ENCODE measurements at places on chromosomes 2 and 18.
A peak's percentile ranks its signal among the peaks of the same experiment; 100 is the strongest.

DNA sequence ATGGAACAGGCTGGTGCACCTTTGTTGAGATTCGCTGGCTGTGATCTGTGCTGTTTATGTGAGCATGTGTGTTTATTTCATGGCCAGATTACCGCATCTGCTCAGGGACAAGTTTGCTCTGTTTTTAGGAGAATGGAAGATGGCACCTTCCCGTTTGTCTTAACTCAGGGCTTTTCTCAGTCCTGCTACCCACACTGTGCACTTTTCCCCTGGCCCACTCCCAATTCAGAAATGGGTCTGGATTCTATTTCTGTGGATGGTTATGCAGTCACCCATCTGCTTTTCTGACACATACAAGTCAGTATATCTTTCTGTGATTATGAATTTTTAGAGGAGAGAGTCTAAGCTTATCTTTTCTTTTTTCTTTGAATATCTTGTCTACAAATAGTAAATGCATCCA is 15.4 kb downstream of the MGAT5 start:
- no peak for DNase-seq

DNA sequence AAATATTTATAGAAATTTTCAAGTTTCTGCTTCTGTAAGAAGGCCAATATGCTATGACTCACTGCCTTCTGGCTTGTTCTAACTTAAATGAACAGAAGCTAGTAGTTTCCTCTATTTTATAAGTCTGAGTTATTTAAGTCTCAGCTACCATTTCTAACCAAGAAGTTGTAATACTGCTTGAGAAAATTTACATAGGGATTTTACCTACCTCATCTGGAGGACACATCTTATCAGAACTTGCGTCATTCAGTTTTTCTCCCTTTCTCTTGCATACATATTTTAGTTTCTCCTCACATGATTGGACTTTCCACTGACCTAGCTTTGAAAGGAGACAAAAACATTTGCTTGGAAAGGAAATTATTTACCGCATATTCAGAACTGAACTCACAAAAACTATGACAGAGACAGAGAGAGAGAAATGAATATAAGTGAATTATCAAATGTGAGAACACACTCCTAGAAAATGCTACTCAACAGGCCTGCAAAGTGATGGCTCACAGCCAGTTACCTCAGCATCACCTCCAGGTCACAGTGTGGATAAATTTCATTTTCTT is 81.1 kb upstream of the CD302 start:
- DNase-seq: no peak

GRCh38 chr2:159228081-159228581 is 58.4 kb downstream of the WDSUB1 start:
- no peak for DNase-seq

DNA sequence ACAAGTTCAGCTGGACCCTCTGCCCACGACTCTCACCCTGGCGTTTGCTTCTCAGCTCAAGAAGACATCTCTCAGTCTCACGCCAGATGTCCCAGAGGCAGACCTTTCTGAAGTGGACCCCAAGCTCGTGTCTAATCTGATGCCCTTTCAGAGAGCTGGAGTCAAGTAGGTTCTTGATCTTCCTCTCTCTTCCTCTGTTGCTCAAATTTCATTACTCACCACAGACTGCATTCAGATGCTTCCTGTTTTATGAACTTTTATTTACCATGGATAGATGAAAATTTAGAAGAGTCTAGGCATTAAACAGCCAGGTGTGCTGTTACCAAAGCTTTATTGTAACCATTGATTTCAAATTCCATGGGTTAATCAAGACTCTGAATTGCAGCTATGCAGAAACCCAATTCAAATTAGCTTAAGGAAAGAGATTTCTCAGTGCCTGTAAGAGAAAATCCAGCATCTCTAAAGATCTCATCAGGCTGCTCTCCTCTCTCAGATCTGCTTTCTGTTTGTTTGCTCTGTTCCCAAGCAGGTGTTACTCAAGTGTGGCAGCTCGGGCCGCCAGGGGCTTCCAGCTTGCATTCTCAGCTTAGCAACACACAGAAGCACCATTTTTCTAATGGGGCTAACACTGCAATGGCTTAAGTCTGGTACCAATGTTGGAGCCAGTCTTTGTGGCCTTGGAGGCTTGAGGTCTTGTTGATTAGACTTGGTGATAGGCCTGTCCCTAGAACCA is 16.5 kb downstream of the SMARCAL1 start:
- DNase-seq: no peak

- no peak for DNase-seq
Measured at GRCh38 chr18:6109743-6110142, 214.4 kb upstream of the TMEM200C start.

DNA sequence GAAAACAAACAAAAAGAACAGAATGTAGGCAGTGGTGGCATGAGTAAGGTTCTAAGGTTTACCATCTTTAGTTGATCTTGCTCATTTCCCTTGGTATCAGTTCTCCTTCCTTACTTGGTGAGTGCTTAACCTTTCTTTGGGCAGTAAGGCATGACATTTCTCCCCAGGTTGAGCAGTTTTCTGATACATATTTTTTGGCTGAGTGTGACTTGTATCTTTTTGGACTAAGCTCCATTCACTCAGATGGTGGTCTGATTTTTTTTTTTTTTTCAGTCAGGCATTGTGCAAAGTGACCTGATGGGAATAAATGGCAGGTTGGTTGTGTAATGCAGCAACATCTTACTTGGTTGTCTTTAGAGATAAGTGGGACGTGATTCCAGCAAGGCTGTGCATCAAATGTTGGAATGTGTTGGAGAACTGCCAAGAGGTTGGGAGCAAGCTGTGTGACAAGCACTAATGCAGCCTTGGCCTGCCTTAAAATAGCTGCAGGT is 15.1 kb downstream of the SPTBN1 start:
- no peak for DNase-seq

- no peak for DNase-seq
Measured at GRCh38 chr2:73033766-73034381, 37.6 kb downstream of the SFXN5 start.

DNA sequence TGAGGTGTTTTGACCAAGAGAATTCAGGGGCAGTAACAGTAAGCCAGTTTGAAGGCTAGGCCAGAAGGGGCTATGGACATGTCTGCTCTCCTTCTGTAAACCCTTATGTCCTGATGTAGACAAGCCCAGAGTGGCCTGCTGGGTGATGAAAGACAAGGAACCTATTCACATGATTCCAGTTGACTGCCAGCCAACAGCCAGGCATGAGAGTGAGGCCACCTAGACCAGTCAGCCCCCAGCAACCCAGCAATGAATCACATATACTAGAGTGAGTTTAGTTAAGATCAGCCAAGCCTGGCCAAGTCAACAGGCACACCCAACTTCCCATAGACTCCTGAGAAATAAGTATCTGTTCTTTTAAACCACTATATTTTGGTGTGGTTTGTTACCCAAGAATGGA is 1889.7 kb upstream of the CELF4 start:
- DNase-seq: no peak

DNA sequence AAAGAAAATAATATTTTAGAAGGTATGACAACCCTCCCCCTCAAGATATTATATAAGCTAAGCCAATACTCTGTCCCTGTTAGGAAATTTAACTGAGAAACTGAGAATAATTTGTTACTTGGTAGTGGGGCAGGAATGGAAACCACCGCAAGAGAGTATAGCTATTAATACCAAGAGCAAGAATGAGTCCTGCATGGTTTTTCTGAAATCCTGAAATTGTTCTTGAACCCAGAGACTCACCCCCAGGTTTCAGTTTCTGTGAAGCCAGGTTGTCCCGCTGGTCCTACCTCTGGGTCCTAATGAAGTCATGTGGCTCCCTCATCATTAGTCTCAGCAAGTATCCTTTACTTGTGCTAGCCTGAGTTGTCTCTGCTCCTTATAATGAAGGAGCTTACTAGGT is 671.0 kb upstream of the ACVR2A start:
- no peak for DNase-seq

DNA sequence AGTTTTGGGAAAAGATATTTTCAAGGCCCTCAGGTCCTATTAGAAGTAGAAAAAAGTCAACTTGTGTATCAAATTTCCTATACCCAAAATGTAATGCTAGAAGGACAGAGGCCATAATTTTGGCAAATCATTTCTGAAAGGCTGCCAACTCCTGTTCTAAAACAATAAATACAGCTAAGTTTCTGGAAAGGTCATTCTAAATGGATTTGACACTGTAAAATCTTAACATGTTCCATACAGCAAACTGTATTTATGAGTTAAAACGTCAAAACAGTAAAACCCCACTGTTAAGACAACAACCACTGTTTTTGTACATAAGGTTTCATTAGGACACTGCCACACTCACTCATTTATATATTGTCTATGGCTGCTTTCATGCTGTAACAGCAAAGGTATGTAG is 9.7 kb downstream of the FAM98A start:
- no peak for DNase-seq

DNA sequence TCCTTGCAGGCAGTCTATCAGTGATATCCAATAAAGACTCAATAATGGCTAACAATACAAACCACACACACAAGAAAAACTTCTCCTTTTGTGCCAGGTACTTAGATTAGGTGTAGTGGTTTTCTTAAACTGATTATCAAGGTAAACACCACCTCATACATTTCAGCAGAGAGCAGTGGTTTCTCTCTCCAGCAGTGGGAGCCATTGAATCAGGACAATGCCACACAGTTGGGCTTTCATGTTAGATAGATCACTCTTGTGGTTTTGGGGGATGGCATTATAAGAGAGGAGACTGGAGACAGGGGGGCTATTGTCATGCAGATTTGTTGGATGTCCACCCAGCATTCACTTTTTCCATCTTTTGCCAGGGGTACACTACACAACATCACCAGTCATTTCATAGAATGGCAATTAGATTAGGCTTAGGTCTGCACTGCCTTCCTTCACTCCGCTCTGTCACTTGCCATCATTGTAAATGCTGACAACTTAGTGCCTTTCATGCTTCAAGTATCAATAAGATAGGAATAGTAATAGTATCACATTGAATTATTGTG is 13.6 kb upstream of the IRS1 start:
- DNase-seq: no peak

GRCh38 chr2:240374085-240374907 is 61.2 kb upstream of the GPC1 start:
- no peak for DNase-seq

- DNase-seq: no peak
Measured at GRCh38 chr2:157185476-157186227, 71.9 kb upstream of the GALNT5 start.

GRCh38 chr2:225582355-225583116 is 183.0 kb downstream of the NYAP2 start:
- no peak for DNase-seq

DNA sequence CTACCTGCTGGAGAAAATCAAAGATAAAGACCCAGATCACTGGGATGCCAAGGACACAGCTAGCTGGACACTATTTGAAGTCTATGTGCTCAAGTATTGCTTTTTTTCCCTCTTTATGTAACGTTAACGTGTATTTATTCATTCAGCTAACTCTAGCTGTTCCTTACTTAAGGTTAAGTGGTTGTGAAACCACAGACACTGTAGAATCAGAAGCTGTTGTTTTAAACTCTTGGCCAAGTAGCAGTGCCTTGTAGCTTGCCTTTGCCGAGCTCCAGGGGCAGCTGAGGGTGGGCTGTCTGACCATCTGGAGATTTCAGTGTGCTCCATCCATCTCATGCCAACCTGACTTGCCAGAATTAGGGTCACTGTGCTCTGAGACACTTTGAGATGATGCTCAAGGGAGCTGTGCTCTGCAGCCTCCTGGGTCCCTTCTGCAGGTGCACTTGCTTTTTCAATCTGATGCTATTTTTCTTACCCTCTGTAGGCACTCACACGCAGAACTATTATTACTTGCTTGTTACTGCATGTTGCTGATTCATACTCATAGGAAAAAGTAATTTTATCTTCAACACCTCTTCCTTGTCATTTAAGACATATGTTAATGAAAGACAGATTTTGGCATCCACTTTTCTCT is 116.2 kb downstream of the METTL8 start:
- DNase-seq: no peak

DNA sequence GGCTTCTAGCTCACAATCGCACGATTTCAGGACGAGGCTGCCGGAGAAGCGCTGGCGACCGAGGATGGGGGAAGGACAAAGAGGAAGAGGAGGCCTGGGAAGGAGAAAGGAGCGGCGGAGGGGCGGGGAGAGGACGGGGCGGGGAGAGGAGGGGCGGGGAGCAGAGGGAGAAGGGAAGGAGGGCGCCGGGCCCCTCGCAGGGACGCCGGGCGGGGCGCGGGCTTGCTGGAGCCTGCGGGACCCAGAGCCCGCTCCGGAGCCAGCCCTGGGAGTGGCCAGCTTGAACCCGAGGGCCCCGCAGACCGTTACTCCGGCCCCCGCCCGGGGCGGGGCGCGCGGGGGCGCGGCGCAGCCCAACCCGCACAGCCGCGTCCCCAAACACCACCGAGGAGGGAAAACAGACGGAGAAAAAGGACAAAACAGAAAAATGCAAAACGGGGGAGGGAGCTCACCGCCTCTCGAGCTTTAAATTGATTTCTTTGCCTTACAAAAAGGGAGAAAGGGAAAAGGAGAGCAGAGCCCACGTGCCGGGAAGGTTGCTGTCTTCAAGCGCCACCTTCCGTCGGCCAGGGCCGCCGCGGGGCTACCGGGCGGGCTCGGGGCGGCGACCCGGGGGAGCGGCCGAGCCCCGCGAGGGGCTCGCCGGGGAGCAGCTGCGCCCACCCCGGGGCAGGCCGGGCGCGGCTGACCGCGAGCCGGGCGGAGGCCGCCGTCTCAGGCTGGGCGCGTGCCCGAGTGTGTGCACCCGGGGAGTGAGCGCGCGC is 781 bp upstream of the SOX11 start:
- no peak for DNase-seq

DNA sequence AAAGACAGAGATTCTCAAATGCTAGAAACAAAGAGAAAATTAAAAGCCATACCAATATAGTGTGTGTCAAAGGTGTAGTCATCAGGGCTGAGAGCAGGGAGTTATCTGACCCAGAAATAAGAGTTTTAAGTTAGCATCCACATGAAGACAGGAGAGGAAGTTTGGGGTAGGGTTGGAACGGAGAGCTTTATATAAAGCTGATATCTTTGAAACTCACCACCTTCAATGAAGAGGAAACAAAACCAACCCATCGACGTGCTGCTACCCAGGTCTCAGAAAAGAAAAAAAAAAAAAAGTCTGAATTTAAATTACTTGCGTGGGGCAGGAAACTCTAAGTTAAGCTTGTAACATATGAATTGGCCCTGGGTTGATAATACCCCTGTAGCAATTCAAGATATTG is 42.4 kb downstream of the ARL4C start:
- no peak for DNase-seq

GRCh38 chr2:111940333-111941196 is 42.2 kb downstream of the MERTK start:
- DNase-seq: no peak

DNA sequence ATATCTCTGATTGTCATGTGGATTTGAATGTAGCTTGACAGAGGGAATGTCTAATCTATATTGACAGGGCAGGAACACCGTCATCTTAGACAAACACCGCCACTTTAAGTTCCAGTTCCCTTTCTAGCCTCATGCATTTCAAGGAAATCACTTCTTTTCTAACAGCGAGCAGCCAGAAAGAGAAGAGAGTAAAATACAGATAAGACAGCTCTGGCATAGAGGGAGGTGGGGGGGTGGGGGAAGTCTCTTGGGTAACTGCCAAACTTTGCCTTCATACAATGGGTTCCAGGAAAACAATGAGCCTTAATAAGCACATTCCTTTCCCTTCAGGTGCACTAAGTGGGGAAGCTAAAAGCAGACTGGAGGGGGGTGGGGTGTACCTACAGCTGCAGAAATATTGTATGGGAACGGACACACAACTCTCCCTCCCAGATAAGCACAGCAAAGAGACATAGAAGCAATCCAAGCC is 37.2 kb downstream of the CASP10 start:
- no peak for DNase-seq

GRCh38 chr18:79523736-79524180 is 128.0 kb downstream of the NFATC1 start:
- peak; percentile 47 for DNase-seq
